ENCODE measurements at places on chromosomes 13 and 19.

DNA sequence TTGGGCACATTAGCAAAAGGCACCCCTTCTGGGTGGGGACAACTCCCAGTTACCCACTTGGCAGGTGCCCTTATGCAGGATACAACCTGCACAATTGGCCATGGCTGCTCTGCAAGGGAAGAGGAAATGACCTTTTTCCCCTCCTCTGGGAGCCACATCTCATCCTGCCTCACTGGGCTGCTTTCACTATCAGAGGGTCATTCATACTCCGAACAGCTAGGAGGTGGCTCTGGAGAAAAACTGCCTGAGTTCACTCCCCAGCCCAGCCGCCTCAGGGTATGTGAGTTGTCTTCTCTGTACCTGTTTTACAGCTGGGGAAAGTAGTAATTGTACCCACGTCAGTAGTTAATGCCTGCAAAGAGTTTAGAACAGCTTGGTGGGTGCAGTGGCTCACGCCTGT lies 7.1 kb upstream of the ACTN4 start:
- no peak for DNase-seq

DNA sequence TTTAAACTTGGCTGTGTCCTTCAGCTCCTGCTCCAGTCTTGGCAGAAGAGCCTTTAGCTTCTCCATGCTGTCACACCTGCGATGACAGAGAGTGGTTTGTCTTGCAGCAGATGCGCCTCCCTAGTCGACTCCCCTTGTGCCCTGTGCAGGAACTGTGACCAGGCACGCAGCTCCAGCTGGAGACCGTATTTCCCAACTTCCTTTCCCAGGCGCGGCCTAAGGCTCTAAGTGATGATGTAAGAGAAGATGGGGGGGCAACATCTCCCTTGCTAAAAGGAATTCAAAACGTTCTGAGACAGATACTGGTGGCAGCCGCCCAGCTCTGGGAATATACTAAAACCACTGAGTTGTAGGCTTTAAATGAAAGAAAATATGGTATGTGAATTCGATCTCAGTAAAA lies 16.3 kb downstream of the DCUN1D2 start:
- DNase-seq: no peak

- peak; percentile 5 for DNase-seq
Observed at GRCh38 chr13:92074658-92075057, 676.2 kb downstream of the GPC5 start.

GRCh38 chr13:65914716-65915115 lies 1315.4 kb downstream of the PCDH9 start:
- no peak for DNase-seq

GRCh38 chr13:95676105-95676761 lies 706 bp upstream of the DNAJC3 start:
- DNase-seq: peak; percentile 48

All from tongue (tissue), 3 donors.